ENCODE measurements at places on chromosomes 11 and 22.

DNA sequence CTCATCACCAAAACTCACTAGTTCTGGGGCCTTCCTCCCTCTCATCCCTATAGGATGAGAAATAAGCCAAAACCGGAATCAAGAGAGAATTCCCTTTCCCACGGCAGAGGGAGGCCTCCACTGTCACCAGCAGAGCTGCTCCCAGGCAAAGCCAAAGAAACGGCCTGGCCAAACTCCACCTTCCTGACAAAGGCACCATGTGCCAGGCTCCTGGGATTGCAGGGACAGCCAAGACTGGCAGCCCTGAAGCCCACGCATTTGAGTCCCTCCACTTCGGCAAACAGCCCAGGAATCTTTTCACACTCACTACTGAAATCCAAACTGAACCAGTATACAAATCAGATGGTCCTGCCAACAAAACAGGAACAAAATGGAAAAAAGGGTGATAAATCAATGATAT, 6.1 kb downstream of the SMCO4 start:
- DNase-seq: no peak

GRCh38 chr11:17230867-17231851, 23.4 kb upstream of the PIK3C2A start:
- no peak for DNase-seq

DNA sequence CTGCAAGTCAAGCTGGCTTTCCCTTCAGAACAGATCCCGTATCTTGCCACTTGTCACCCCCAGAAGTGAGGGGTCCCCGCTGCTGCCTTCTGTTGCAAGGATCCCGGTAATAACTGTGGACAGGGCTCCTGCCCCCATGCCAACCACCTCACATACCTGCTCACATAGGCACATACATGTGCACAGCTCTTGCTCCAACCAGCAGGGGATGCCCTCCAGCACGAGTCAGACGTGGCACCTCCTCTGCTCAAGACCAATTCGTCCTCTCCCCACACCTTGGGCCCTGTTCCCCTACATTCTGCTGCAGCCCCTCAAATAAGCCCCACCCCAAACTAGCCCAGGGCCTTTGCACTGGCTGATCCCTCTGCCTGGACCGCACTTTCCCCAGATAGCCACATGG, 163.3 kb downstream of the CRYBB2 start:
- DNase-seq: no peak

- DNase-seq: no peak
These were observed 4.5 kb upstream of the PHRF1 start for GRCh38 chr11:571802-572185.

DNA sequence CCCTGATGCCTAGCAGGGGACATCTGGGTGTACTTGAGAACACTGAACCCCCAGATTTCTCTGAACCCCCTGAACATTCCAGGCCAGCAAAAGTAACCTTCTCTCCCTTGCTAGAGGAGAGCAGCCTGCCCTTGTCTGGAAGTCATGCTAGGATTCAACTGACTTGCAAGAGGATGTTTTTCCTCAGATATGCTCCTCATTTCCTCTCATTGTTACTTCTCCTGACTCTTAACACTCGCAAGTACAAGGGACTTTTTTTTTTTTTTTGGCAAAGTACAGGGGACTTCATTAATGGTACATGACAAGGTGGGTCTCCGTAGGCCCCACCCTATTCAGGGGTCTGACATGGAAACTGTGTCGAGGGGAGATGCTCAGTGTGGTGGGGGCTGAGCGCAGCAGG, 6.3 kb upstream of the MCHR1 start:
- DNase-seq: no peak
